ENCODE measurements at places on chromosomes 6 and 20. TPM values are rescaled to one million over a fixed set of nuclear protein-coding genes. Genes with fewer than 3 reads are reported as not detected.

DNA sequence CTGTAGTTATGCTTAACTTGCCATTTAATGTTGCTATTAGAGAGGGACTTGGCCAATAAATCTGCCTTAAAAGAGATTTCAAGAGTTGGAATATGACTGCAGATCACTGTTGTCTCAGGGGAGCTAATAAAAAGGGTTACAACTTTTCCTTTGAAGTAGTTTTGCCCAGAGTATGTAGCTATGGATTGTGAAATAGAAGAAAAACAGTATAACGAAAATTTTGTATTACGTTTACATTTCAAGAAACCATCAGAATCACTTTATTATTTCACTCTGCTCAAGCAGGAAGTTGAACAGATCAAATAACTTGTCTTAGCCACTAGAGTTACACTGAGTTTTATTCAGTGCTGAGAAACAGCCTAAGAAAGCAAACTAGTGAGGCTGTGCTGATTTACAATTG is 3.0 kb upstream of the ZSCAN26 start:
- no peak for DNase-seq

DNA sequence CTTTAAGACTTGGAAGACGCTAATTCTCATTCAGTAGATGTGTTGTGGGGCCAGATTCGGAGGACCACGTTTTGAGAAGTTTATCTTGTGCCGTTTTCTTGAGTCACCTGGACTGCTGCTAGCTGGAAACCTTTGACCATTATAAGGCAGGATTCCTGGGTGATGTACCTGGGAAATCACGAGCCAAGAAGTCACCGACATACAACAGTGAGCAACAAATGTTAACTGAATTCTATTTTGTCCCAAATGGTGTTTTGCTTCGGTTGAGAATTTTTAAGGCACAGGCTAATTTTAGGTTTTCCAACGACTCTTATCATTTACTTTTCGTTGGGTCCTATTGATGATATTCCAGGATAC is 93.4 kb upstream of the BTN3A2 start:
- no peak for DNase-seq

DNA sequence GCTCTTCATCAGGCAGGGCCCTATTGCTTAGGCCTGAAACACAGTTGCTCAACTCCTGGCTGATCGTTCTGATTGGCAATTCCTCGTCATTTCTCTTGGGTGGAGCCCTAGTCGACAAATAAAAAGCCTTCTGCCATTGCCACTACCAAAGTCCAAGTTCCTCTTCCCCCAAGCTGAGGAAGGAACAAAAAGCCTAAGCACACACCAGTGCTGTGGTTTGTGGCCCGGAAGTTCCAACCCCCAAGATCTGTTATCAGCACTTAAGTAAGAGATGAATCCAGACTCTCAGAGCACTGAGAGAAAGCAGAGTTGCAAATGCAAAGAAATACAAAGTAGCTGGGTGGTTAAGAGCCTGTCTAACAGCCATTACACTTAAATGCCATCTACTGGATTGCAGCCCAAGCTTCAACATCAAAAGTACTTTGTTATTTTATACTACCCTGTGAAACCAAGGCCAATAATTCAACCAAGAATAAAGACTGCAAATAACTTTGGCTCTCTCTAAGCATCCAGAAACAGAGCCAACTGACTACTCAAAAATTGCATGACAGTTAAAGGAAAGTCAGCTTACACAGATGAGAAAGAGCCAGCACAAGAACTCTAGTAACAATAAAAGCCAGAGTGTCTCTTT is 1024.0 kb downstream of the GRIK2 start:
- DNase-seq: no peak

GRCh38 chr6:34352305-34352937 is 40.0 kb downstream of the NUDT3 start:
- no peak for DNase-seq

- DNase-seq: no peak
Observed at GRCh38 chr6:36131511-36132245, 1.4 kb downstream of the MAPK13 start.

GRCh38 chr6:149176971-149177667 is 140.4 kb upstream of the TAB2 start:
- no peak for DNase-seq

- DNase-seq: no peak
Observed at GRCh38 chr20:5171790-5172164, 45.0 kb downstream of the CDS2 start.

The SIRPD gene
- not detected for total RNA-seq

All from omental fat pad (tissue), 4 donors.